NCI-H1417 (cell line): ENCODE measurements at places on chromosomes 5 and 9.

GRCh38 chr5:1507457-1507856 lies 16.3 kb downstream of the LPCAT1 start:
- DNase-seq, result no peak

DNA sequence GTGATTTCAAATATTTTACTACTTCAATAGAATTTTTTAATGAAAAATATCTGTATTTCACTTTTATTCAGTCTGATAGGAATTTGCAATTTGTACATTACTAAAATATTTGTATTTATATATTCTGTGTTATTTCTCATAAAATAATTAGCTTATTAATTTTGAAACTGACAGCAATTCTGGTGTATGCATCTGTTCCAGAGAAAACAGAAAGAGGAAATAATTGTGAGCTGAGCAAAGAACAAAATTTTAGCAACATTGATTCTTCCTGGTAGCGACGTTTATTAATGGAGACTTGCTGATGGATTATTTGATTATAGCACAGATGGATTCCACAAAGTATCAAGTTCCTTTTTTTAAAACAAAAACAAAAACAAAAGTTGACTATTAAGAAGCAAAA lies 61.0 kb downstream of the ST8SIA4 start:
- no peak for DNase-seq

DNA sequence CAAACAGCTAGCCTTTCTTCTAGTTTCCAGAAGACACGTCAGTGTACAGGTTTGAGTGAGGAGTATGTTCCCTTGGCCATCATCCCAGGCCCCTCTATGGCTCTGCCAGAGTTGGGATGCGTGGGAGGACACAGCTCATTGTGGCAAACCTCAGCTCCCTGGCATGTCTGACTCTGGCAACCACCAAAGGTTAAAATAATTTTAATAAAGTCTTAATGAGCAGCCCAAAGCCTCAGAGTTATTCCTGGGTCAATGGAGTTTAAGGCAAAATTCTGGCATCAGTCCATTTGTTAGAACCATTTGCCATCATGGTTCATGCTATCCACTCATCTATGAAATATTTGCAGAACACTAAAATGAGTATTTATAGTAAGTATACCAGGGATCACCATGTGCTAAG lies 79.8 kb upstream of the PAPPA start:
- no peak for DNase-seq

- no peak for DNase-seq
Measured at GRCh38 chr5:6686501-6686900, 26.7 kb upstream of the TENT4A start.

DNA sequence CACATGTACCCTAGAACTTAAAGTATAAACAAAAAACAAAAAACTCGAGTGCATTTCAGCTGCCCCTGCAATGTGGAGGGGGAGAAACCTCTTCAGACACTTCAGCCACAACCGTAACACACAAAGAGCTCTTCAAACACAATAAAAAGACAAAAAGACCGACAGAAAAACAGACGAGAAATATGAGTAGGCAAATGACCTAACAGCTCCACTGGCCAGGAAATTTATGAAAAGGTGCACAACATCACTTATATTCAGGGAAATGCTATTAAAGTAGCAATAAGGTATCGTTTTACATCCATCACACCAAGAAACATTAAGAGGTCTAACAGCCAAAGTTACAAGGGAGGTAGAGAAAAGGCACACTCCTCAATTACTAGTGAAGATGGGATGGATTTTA lies 6.2 kb downstream of the ZBED3 start:
- DNase-seq, result peak; percentile 88

- no peak for DNase-seq
Measured at GRCh38 chr9:75063556-75064305, 24.2 kb downstream of the NMRK1 start.

GRCh38 chr5:152953788-152954483 lies 536.5 kb upstream of the GRIA1 start:
- no peak for DNase-seq

- no peak for DNase-seq
Measured at GRCh38 chr5:43233946-43234345, 41.9 kb downstream of the NIM1K start.

DNA sequence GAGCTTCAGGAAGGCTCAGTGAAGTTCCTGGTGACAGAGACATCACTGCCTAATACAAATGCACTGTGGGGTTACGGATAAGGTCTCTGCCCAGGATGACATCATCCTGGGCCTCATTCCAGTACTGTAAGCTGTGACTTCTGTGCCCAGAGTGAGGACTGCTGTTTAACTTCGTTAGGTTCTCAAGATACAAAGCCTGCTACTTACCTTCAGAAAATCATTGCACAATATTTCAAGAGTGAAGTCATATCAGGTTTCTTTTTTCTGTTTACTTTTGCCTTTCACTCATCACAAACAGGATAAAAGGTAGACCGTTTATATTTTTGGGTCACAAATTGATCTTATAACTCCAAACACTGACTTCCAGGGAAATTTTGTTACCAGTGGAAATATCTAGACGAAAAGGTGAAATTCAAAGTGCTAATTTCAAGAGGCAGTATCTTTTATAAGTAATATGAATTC lies 241.2 kb downstream of the PIK3R1 start:
- no peak for DNase-seq

GRCh38 chr5:10331341-10331796 lies 22.1 kb upstream of the MARCHF6 start:
- DNase-seq, result peak; percentile 76

DNA sequence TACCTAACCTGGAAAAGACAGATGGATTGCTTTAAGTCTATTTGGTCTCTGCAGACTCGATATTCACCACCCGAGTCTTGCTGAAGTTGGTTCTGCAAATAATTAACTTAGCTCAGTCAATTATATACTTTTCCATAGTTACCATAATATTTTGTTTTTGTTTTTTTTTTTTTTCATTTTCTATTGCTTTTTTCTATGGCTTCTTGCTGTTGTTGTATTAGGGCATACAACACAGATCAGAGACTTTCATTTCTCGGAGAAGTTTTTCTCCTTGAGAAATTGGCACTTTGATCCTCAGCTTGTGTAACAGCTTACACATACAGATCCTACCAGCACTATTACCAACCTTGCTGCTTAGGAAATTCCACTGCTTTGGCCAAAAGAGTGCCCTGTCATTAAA lies 88.0 kb downstream of the GPR21 start:
- DNase-seq, result no peak

- DNase-seq, result no peak
Measured at GRCh38 chr5:162052676-162053075, 14.9 kb upstream of the GABRG2 start.

DNA sequence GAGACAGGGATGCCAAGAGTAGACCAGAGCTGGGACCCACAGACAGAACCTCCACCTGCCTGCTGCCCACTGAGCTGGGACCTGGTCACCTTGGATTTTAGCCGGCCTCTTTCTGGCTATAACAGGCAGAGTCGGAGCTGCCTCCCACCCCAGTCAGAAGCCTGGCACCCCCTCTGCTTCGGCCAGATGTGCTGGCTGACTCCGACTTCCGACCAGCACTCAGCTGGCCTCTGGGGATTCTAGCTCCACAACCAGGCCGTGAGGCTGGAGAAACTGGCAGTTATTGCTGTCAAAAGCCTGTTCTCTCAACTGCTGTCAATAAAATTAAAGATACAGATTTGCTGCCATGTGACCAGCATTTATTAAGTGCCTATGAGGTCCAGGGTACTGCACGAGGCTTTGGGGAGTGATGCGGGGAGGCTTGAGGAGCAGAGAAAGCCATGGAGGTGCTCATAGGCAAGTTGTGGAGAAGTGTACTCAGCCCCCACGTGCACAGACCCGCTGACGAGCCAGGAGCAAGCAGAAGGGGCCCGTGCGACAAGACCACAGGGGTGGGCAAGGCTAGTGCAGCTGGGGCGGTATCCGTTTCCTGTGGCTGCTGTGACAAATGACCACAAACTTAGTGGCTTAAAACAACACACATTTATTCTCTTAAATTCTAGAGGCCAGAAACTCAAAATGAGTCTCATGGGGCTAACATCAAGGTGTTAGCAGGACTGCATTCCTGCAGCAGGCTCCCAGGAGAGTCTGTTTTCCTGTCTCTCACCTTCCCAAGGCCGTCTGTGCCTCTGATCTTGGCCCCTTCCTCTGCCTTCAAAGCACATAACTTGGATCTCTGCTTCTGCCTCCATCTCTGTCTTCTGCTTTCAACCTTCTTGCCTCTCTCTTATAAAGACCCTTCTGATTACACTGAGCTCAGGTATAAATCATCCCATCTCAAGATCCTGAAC lies 13.1 kb downstream of the GFI1B start:
- no peak for DNase-seq

- DNase-seq, result no peak
Measured at GRCh38 chr9:36897478-36897877, 136.6 kb downstream of the PAX5 start.

DNA sequence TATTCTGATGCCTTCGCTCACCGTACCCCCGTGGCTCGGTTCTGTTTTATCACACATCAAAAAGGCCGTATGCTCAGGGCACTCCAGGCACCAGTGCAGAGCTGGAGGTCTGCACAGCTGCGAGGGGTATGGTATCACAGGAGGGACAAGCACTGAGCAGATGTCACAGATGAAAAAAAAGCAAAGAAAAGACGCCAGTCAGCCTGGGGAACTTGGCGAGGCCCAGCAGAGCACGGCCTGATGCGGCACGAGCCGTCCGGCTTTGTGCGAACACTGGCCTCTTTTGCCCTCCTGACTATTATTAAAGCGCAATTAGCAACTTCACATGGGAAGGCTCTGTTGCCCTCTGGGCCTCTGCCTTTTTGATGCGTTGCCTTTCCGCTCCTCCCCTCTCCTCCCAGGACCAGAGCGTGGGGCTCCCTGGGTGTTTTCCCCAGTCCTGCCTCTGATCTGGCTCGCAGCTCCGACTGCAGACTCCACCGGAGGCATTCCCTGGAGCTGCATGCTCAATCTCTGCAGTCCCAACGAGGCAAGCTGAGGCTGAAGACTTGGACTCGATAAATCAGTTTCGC lies 44.4 kb downstream of the AK8 start:
- DNase-seq, result no peak

DNA sequence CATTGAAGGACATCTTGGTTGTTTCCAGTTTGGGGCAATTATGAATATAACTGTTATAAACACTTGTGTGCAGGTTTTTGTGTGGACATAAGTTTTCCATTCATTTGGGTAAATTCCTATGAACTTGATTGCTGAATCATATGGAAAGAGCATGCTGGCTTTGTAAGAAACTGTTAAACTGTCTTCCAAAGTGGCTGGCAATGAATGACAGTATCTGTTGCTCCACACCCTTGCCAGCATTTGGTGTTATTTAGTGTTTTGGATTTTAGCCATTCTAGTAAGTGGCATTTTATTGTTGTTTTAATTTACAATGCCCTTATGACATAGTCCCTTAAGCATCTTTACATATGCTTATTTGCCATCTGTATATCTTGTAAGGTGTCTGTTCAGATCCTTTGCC lies 29.8 kb upstream of the UGT3A2 start:
- no peak for DNase-seq

GRCh38 chr5:128466980-128467379 lies 71.1 kb downstream of the FBN2 start:
- no peak for DNase-seq

DNA sequence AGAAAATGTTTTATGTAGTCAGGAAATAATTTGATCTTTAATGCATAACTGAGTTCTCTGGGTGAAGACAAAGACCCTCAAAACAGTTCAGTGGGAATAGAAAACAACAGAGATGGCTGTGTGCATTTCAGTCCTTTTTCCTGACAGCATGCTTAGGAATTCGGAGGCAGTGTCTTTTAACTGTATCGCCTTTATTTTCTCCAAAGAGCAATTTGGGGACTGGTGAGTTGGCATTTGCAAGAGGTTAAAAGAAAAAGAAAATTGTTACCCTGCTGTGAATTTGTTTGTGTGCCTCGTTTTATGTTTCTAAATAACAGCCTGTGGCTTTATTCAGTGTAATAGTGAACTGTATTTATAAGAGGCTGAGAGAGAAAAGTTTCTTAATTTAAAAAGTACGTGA lies 227.8 kb upstream of the DMAC1 start:
- DNase-seq, result no peak

DNA sequence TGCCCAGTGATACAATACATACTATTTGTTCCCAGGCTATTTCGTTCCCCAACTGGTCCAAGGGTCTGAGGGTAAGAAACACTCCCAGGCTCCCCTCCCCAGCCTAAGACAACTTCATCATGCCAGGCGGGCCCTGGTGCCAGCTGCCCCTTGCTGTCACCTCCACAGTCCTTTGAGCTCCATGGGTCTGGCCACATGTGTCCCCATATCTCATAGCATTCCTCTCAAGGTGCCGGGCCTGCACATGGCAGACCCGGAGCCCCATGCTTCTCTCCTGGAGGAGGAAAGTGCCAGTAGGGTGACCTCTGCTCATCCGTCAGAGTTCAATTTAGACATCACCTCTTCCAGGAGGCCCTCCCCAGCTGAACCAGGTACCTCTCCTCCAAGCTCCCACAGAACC lies 120.5 kb downstream of the C5orf15 start:
- no peak for DNase-seq

DNA sequence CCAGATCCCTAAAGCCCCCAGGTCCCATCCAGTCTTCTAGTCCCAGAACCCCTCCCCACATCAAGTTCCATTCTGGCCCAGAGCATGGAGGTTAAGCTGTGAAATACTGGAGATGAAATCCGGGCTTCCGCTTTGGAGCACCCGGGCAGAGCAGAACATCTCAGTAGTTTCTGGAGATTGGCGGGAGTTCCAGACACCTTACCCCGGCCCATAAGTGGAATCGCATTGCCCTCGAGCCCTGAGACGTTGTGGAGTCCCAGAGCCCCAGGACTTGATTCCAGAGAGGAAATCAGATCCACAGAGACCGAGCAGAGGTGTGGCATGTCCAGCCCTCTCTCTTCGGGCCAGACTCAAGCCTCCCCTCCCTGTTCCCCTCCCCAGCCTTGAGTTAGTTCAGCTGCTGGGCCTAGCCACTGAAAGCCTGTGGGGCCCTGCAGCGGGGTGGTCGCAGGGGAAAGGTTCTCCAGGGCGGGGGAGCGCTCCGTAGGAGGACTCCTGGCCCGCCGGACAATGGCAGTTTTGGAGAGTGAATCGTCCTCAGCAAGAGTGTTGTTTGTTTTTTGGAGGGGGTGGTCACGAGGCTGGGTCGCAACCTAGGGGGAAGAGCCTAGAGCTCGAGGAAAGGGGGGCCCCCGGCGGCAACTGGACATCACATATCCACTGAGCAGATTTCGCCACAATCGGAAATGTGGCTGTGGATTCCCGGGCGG lies 1.0 kb upstream of the PAX5 start:
- DNase-seq, result peak; percentile 42

DNA sequence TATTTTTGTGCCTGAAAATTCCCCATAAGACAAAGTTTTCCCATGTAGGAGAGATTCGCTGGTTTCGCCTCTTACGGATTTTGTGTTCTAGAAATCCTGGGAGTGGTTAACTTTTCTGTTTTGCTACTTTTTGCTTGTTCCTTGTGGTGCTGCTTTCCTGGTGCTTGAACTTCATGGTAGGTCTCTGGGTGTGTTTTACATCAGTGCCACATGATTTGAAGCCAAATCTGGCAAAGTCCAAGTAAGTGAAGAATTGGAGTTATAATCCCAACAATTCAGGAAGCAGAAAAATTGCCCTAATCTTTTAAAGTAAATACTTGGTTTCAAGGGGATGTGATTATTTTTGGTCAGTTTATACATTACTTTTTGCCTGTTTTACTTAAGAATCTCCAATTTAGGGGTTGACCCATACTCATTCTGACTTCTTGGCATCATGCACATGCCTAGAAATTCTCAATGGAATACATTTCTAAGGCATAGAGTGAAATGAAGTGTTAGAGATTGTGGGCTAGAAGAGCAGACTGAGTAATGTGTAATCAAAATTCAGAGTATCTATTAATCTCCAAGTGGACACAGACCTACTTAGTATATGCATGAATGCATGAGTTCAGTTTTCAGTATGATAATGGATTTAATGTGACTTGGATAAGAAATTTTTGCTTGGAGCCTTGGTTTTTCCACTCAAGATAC lies 189.7 kb downstream of the CSNK1G3 start:
- peak; percentile 26 for DNase-seq
